Hypothalamus (tissue), 51 donors: ENCODE measurements at places on chromosomes 11 and 22.

- DNase-seq = no peak
These were observed 116.4 kb downstream of the CASP12 start for GRCh38 chr11:104781719-104782376.

DNA sequence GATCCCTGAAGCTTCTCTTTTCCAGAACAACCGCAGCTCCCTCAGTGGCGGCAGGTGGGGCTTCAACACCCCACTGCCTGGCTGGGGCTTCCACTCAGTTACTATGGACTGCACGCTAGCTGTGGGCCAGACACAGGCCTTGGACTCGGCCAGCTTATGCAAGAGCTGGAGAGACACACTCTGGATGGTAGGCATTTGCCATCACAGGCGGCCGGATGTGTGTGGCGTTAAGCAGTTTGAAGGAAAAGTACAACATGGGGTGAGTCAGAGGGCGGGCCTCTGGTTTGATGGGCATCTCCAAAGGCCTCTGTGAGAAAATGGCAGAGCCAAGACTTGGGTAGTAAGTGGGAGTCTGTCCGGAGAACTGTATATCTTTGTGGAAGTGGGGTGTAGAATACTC, 17.6 kb downstream of the KCNJ4 start:
- no peak for DNase-seq

DNA sequence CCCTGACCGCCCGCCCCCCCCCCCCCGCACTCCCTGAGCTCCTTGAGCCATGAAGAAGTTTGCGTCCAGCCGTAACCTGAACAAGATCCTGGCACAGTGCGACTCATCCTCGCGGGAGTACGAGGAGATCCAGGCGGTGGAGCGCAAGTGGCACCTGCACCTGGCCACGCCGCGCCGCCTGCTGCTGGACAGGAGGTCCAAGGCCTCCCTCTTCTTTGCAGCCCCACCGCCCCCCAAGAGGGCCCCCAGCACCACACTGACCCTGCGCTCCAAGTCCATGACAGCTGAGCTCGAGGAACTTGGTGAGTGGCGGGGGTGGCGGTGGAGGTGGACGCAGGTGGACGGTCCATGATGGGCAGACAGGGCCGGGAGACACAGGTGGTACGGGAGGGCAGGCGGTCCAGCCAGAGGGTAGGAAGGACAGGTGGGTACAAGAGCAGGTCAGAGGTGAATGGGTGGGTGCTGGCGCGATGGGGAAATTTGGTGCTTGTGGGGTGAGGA, 32.1 kb upstream of the ACR start:
- no peak for DNase-seq

- no peak for DNase-seq
These were observed 76.2 kb upstream of the HORMAD2 start for GRCh38 chr22:30004101-30004500.

DNA sequence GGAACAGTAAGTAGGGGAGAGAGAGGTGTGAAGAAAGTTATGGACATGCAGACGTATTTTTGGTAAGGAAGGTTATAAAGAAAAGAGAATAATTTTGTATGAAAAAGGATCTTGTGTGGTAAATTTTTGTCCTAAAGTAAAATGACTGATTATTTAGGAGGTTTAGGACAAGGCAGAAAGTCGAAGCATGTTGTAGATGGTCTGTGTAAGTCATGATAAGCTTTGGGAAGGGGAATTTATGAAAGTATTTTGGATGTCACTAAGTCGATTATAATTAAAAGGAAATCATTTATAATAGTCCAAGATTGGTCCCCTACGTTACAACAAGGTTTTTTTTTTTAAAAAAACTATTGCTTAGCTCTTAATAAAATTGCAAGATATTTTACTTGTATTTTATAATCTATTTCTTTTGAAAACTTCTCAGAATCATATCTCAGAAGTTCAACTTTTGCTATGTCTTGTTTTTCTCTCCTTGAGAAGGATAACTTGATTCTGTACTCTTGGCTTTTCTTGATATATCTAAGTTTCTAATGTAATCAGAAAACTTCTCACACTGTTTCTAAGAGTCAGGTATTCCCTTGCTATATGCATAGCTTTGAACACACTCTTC, 10.9 kb upstream of the CABP2 start:
- DNase-seq = no peak

DNA sequence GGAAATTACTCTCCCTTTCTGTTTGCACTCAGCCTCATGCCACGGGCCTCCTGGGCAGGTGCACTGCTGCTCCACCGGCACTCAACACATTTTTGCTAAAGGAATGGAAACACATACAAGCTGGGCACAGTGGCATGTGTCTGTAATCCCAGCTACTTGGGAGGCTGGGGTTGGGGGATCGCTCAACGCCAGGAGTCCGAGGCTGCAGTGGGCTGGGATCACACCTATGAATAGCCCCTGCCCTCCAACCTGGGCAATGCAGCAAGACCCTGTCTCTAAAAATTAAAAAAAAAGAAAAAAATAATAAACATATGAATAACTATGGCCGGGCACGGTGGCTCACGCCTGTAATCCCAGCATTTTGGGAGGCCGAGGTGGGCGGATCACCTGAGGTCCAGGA, 30.6 kb downstream of the RRP7A start:
- no peak for DNase-seq
